ENCODE measurements at places on chromosomes 11 and 22.
A peak's percentile ranks its signal among the peaks of the same experiment; 100 is the strongest.

GRCh38 chr11:130404727-130405126 lies 23.7 kb downstream of the ADAMTS8 start:
- no peak for DNase-seq

GRCh38 chr22:18060646-18061620 lies 16.9 kb upstream of the PEX26 start:
- DNase-seq: no peak

- no peak for DNase-seq
Observed at GRCh38 chr22:38733329-38733723, 22.5 kb downstream of the SUN2 start.

- no peak for DNase-seq
Observed at GRCh38 chr22:45774001-45774670, 102.5 kb downstream of the ATXN10 start.

DNA sequence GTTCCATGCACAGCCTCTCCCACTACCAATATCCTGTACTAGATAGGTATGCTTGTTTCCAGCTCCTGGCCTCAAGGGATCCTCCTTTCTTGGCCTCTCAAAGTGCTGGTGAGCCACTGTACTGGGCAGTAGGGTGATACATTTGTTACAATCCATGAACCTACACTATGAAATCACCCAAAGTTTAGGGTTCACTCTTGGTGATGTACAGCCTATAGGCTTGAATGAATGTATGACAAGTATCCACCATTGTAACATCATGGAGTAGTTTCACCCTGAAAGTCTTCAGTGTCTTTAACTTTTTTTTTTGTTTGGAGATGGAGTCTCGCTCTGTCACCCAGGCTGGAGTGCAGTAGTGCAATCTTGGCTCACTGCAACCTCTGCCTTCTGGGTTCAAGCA lies 31.8 kb downstream of the TRIOBP start:
- no peak for DNase-seq

- no peak for DNase-seq
Observed at GRCh38 chr11:77525455-77526091, 51.7 kb upstream of the PAK1 start.

DNA sequence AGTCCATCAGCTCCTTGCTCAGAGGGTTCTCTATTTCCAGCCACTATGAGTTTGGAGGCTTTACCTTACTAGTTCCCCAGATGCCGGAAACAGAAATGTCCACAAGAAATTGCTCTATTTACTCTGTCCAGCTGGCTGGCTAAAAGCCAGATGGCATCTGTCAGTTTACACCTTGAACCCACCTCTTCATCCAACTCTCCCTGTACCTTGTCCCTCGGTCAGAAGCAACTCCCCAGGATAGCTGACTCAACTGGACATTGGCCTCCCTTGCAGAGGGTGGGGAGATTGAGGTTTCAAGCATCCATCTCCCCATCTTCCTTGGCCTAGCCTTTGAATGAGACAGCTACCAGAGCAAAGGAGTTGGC lies 1.7 kb downstream of the C2CD2L start:
- DNase-seq: no peak

DNA sequence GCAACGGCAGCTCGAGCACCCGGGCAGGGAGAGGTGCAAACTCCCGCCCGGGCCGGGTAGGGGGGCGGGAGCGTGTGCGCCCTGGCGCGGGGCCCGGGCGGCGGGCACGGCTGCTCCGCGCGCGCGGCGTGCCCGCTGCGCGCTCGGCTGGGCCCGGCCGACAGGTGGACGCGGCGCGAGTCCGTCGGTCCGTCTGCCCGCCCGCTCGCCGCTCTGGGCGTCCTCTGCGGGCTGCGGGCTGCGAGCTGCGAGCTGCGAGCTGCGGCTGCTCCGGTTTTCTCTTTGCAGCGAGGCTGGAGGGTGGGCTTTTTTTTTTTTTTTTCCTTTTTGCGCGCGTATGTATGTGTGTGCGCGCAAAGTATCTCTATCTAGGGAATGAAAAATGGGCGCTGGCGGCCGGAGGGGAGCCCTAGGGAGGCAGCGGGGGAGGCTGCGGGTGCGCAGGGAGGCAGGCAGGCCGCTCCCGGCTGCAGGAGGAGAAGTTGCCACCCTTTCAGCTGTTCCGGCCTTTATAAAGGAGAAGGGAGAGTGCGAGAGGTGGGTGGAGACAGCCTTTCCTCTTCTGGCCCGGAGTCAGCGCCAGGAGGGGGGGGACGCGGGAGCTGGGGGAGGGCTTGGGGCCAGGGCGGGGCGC lies at the start of gene PDGFB:
TSS of gene PDGFB (minus strand) at position 487 of the 634 bp plus-strand sequence. CDS start 1,019 bp downstream, outside the sequence.
- DNase-seq: no peak

DNA sequence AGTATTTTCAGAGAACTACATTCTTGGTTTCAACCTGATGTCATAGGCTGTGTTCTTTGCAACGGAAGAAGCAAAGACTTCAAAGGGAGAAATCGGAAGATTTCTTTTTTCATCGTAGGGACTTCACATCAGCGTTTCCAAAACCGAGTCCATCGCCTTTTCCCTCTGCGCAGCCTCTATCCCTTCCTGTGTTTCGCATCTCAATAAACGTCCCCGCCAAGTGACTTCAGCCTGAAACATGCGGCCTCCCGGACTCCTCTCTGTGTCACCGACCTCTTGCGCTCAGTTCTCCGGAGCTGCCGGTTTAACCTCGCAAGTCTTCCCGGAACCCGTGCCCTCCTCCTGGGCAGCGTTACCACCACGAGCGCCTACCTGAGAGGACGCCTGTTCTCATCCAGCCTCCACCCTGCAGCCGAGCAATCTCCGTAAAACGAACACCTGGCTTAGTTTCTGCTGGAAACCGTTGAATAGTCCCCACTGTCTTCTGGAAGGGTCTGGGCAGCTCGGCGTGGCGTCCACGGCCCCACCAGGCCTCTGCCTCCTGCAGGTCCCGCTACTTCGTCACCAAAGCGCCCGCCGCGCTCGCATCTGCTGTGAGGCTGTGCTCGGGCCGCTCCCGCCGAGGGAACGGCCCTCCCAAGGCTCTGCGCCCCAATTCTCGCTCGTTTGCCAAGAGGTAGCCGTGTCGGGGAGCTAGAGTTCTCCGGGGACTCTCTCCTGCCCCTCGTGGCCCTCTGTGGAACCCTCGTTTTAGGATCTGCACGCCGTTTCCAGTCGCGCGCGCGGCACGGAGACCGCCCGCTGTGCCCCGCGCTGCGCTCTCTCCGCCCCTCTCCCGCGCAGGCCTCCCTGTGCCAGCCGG lies at the start of gene GLB1L3:
TSS of gene GLB1L3 (plus strand) at position 846 of the 862 bp plus-strand sequence. CDS start 362 bp downstream, outside the sequence.
- peak; percentile 49 for DNase-seq

DNA sequence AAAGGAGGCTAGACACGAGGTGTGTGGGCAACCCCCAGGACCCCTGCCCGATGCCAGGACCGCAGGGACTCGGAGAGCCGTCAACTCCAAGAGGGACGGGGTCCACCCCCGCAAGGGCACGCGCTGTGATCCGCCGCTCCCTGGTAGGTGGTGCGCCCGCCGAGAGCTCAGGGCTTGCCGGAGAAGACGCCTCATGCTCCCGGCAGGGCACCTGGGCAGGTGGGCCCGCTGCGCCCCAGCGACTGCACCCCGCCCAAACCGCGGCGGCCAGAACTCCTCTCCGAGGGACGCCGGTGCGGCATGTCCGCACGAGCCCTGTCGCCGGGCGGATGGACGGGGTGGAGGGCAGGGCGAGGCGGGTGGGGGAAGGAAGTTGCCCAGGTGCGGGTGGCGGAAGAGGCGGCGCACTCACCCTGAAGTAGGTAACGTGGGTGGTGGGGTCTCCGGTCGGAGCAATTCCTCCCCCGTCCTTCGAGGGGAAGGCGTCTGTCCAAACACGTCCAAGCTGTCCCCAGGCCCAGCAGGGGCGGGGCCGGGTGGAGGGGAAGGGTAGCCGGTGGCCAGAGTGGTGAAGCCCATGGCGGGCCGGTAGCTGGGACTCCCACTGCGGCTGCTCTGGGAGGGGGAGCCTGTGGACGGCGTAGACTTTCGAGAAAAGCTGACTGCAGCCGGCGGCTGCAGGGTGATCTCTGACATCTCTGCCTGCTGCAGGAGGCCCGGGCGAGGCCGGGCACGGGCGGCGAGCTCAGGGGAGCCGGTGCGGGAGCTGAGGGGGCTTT lies 37.2 kb downstream of the IGSF9B start:
- no peak for DNase-seq

GRCh38 chr11:85109141-85109540 lies 518.0 kb downstream of the DLG2 start:
- DNase-seq: no peak

GRCh38 chr11:95917193-95918036 lies 6.5 kb downstream of the MTMR2 start:
- no peak for DNase-seq
